ENCODE measurements at places on chromosomes 2 and 18.

DNA sequence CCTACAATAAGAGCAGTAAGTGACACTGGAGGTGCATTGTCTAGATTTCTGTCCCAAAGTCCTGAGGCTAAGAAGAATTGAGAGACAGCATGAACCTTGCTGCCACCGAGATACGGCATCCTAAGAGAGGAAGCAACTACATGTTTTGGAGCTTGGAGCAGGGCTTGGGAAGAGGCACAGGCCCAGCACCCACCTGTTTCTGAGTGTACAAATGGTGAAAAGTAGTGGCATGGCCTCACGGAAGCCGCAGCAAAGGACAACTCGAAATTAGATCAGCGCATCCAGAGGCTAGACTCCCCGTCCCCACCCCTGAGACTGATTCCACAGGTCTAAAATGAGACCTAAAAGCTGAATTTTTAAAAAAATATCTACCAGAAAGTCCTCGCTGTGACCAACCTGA lies 127.5 kb downstream of the PTGR3 start:
- DNase-seq: no peak

DNA sequence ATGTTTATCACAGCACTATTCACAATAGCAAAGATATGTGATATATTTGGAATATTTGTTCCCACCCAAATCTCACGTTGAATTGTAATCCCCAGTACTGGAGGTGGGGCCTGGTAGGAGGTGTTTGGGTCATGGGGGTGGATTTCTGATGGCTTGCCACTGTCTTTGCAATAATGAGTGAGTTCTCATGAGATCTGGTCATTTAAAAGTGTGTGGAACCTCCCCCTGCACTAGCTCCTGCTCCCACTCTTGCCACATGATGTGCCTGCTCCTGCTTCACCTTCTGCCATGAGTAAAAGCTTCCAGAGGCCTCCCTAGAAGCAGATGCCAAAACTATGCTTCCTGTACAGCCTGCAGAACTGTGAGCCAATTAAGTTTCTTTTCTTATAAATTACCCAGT lies 72.2 kb upstream of the DYNC1I2 start:
- DNase-seq: no peak

- DNase-seq: no peak
These were observed 820 bp downstream of the MTCL1 start for GRCh38 chr18:8705961-8706790.

DNA sequence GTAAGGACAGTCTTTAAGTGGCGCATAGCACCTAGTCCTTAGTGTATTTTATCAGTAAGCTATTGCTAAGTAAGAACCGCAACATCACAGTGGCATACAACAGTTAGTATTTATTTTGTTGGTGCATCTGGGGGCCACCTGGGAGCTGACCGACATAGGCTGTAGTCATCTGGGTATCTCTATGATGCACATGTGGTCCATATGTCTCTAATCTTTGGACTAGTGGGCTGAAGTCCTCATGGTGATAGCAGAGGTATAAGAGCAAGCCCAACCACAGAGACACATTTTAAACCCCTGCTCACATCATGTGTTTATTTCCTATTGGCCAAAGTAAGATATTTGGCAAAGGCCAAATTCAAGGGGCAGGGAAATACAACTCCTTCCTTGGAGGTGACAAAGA lies 2.9 kb downstream of the CAMKMT start:
- DNase-seq: no peak

DNA sequence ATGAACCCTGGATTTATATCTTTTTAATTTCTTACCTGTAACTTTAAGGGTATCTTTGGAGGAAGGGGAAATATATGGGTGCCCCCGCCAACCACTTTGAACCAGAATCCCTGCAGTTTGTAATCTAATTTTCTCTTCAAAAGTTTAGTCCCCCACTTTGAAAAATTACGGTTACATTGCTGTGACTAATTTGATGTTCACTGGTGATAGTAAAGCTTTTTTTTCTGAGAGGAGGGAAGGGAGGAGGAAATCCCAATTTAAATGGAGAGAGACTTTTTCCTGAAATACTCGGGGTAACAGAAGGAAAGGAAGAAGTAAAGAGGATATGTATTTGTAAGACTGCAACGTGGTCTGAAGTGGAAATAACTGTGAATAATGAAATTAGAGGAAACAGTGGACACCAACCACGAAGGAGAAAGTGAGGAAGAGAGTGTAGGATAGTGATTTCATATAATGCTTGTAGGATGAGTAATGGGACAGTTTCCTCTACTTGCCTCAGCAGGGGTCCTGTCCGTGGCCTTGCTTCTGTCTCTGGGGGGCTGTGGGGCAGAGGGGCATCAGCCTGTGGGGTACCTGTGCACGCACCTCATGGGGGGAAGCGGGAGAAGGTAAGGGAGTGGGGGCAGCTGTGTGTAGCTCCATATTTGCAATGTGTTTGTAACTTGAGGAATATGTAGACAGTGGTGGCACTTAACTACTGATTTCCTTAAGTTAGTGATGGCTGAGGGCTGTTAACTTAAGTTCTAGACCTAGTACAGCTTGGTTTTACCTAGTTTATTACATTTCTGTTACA lies 161.1 kb downstream of the LTBP1 start:
- DNase-seq: no peak

GRCh38 chr2:100224988-100225710 lies 82.8 kb upstream of the AFF3 start:
- no peak for DNase-seq

All from mucosa of gallbladder (tissue), 1 donor.